T-cell (primary cell): ENCODE measurements at places on chromosomes 5 and 9. TPM values are rescaled to one million over a fixed set of nuclear protein-coding genes. Genes with fewer than 3 reads are reported as not detected.

The CMBL gene
- 1.2 TPM for total RNA-seq

- no peaks in the 10 kb centered on the region for H3K4me1 ChIP-seq
These were observed 181.6 kb downstream of the AP3B1 start for GRCh38 chr5:78112931-78113330.

GRCh38 chr5:97072696-97073095 is 69.7 kb downstream of the LIX1 start:
- H3K4me1 ChIP-seq, result no peaks in the 10 kb centered on the region
- H3K27me3 ChIP-seq, result no peaks in the 10 kb centered on the region
- no peak overlapping the region for H3K4me3 ChIP-seq
- DNase-seq, result no peak
- H3K36me3 ChIP-seq, result no peaks in the 10 kb centered on the region

GRCh38 chr9:85700330-85700729 is 41.4 kb downstream of the AGTPBP1 start:
- no peak overlapping the region for H3K27ac ChIP-seq
- no peak overlapping the region for H3K4me3 ChIP-seq
- no peak for DNase-seq
- H3K27me3 ChIP-seq, result no peaks in the 10 kb centered on the region

DNA sequence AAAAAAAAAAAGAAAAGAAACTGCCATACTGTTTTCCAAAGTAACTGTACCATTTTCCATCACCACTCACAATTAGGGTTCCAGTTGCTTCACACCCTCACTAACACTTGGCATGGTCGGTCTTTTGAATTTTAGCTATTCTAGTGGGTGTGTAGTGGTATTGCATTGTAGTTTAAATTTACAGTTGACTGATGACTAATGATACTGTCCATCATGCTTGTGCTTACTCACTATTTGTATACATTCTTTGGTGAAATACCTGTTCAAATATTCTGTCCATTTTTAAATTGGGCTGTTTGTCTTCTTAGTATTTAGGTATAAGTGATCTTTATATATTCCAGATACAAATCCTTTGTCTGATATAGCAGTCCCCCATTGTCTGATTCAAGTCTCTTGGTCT is 36.2 kb upstream of the ZNF169 start:
- H3K4me3 ChIP-seq, result no peak overlapping the region
- no peaks in the 10 kb centered on the region for H3K4me1 ChIP-seq
- H3K36me3 ChIP-seq, result no peaks in the 10 kb centered on the region
- no peaks in the 10 kb centered on the region for H3K27me3 ChIP-seq
- H3K27ac ChIP-seq, result no peak overlapping the region

GRCh38 chr5:107485184-107485583 is 185.6 kb downstream of the EFNA5 start:
- H3K27ac ChIP-seq, result peak overlapping the region; percentile 74
- peaks cover 13% of the 10 kb centered on the region for H3K4me1 ChIP-seq
- no peaks in the 10 kb centered on the region for H3K27me3 ChIP-seq

- H3K4me3 ChIP-seq, result no peak overlapping the region
- no peaks in the 10 kb centered on the region for H3K27me3 ChIP-seq
- H3K27ac ChIP-seq, result no peak overlapping the region
These were observed 87.6 kb downstream of the ERP44 start for GRCh38 chr9:100011062-100011681.
